Heart right ventricle (tissue), 16 donors: ENCODE measurements at places on chromosomes 3 and 15. TPM values are rescaled to one million over a fixed set of nuclear protein-coding genes. Genes with fewer than 3 reads are reported as not detected.
A peak's percentile ranks its signal among the peaks of the same experiment; 100 is the strongest.

DNA sequence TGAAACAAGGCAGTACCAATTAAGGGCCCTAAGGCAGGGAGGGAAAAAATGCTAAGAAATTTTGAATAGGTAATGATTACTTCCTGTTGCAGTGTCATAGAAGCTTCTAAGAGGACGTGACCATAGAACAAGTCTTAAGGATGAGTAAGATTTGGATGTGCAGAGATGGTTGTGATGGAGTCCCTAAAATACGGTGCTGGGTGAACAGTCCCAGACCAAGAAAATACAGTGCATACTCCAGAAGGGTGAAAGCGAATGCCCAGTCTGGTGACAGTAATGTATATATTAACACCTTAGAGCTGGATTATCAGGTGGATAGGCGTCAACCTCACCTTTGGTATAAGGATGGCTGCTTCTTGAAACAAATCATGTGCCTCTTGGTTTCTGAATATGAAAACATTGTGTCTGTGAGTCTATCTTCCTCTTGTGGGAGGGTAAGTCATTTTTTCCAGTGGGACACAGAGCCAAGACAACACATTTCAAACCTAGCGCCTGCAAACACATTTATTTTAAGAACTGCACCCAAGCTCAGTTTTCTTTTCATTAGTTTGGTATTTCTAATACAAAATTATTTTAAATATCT is 101.2 kb upstream of the TP63 start:
- H3K4me1 ChIP-seq, result no peaks in the 10 kb centered on the region
- DNase-seq, result no peak
- no peaks in the 10 kb centered on the region for H3K27me3 ChIP-seq
- no peak overlapping the region for H3K27ac ChIP-seq
- no peaks in the 10 kb centered on the region for H3K36me3 ChIP-seq
- no peak overlapping the region for H3K4me3 ChIP-seq

- no peaks in the 10 kb centered on the region for H3K4me1 ChIP-seq
- H3K27ac ChIP-seq, result no peak overlapping the region
- no peak overlapping the region for H3K4me3 ChIP-seq
- DNase-seq, result no peak
- no peaks in the 10 kb centered on the region for H3K36me3 ChIP-seq
- H3K27me3 ChIP-seq, result no peaks in the 10 kb centered on the region
Measured at GRCh38 chr3:180295811-180296210, 259.1 kb upstream of the PEX5L start.

DNA sequence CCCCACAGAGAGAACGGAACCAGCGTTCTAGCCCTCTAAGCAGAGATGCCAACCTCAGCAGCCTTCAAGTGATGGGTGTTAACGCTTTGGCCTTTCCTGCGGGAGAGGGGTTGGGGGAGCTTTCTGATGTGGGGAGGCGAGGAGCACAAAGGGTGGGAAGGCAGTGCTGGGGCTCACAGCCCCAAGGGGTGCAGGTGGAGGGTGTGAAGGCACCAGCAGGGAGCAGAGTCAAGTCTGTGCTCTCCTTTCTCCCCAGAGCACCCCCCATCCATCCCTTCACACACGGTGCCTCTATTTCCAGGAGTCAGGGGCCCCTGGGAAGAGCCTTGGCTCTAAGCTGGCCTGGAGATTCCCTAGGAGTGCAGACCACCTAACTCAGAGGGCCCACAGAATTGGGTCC is 4.1 kb downstream of the C15orf62 start:
- peaks cover 76% of the 10 kb centered on the region for H3K36me3 ChIP-seq
- H3K27ac ChIP-seq, result no peak overlapping the region
- DNase-seq, result no peak
- no peaks in the 10 kb centered on the region for H3K27me3 ChIP-seq

Gene HIGD2B
- total RNA-seq, result not detected

GRCh38 chr3:119559441-119559963 is at the start of gene CD80:
Gene CD80 (minus strand): TSS chr3:119559614. CDS start chr3:119557728, 1,886 bp downstream.
- H3K36me3 ChIP-seq, result no peaks in the 10 kb centered on the region
- H3K27me3 ChIP-seq, result no peaks in the 10 kb centered on the region
- peak; percentile 34 for DNase-seq
- no peaks in the 10 kb centered on the region for H3K4me1 ChIP-seq

DNA sequence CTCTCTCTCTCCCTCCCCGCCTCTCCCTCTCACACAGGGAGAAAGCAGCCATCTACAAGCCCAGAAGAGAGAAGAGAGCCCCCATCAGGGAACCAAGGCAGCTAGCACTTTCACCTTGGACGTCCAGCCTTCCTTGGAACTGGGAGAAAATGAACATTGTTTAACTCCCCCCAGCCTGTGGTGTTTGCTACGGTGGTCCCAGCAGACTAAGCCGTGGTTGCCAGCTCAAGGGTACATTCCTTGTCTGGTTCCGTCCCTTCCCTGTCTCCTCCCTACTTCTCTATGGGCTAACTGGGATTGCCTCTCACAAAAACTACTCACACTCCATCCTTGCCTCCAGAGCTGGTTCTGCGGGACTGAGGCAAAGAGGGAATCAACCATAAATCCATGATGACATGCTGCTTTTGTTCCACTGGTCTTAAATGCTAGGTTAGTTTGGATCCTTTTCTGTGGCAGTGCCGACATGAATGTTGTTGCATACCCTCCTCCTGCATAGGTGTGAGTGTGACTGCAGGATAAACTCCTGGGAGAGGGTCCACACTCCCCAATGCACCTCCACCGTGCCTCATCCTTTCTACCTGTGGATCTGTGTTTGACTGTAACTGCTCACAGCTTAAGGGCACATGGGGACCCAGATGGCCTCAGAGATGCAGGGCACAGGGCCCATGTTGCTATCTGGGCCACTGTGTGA is 12.0 kb downstream of the C3orf22 start:
- no peak overlapping the region for H3K4me3 ChIP-seq
- peaks cover 20% of the 10 kb centered on the region for H3K27me3 ChIP-seq
- no peaks in the 10 kb centered on the region for H3K36me3 ChIP-seq
- H3K27ac ChIP-seq, result no peak overlapping the region

- H3K4me1 ChIP-seq, result no peaks in the 10 kb centered on the region
- H3K27me3 ChIP-seq, result no peaks in the 10 kb centered on the region
- no peak overlapping the region for H3K4me3 ChIP-seq
- no peak for DNase-seq
- no peaks in the 10 kb centered on the region for H3K36me3 ChIP-seq
- H3K27ac ChIP-seq, result no peak overlapping the region
Measured at GRCh38 chr3:110576960-110577359, 494.7 kb upstream of the NECTIN3 start.

DNA sequence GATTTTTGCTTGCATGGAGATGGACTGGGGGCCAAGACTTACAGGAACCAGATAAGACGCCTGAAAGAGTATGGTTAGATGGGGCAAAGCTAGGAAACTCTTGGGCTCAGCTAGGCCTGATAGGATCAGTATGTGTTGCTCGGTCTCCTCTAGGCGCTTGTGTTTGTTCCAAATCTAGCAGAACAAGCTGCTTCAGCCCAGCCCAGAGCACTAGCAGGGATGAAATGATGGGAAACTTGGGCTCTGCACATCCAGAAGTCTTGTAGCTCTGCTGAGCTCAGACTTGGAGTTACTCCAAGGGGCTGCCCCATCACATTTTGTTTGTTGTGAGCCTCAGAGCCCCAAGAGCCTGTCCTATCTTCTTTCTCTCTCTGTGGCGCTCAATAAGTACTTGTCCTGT is 34.7 kb downstream of the FOXL2 start:
- no peaks in the 10 kb centered on the region for H3K27me3 ChIP-seq
- H3K4me1 ChIP-seq, result peaks cover 18% of the 10 kb centered on the region
- H3K36me3 ChIP-seq, result no peaks in the 10 kb centered on the region
- no peak overlapping the region for H3K27ac ChIP-seq
- no peak overlapping the region for H3K4me3 ChIP-seq
- DNase-seq, result no peak
